Fibroblast of villous mesenchyme (primary cell): ENCODE measurements at places on chromosomes 6 and 20. TPM values are rescaled to one million over a fixed set of nuclear protein-coding genes. Genes with fewer than 3 reads are reported as not detected.
A peak's percentile ranks its signal among the peaks of the same experiment; 100 is the strongest.

DNA sequence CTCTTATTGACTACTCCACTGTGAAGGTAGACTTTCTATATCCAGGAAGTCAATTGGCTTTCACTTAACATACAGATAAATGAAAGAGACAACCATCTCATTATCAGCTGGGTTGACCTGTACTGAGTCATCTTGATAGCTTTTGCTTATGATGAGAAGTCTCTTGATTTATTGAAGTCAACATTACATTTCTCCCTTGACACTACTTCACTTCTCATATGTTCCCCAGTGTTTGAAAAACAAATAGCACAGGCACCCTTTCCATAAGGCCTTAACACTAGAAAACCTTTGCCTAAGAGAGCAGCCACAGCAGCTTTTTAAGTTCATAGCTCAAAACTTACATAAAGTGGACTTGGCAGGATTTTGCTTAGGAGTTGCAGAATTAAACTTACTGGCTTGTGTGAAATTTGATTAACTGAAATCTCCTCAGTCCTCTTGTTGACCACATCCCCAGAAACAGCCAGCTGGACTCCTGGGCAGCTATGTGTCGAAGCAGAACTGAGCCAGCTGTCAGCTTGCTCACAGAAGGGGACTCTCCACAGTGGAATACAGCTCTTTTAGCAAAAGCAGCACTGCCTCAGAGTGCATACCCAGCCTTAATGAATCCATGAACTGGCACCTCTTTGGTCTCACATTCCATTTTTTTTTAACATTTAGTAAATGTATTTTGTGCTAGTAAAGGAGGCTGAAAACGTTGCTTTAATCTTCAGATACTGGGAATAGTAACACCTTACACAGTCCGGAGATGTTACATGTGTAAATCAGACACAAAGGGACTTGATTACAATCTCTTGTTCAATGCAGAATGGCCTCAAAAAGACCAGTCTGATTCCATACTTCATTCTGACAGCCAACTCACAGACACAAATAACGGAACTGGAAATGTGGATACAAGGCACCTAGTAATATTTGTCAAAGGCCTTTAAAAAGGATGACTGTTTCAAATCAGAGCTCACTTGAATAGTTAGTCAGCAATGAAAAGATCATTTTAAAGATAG lies 1532.7 kb downstream of the HACE1 start:
- DNase-seq, result no peak

DNA sequence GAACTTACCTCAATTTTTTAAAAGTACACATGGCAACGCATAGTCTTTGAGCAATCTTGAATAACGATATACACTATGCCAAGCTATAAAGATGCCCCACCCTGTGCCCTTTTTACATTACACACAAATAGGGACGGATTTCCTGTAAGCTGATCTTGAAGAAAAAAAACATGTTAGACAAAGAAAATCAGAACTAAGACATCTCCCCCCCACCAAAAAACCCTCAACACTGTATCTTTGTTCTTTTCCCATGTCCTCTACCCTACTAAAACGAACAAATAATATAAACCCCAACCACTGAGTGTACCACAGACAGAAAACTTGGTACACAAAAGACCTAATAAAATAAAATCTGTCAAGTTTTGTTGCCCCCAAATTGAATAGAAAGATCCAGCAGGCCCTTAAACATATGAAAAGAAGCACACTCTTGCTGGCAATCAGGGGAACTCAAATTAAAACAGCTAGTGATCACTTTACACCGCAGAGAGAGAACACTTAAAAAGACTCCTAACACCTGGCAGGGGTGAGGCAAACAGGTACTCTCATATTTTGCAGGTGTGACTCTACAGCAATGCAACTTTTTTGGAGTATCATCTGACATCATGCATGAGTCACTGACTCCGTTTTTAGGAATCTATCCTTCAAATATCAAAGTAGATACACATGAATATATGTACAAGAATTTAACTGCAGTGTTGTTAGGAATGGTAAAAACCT lies 29.6 kb downstream of the BACH2 start:
- DNase-seq, result no peak

- DNase-seq, result no peak
These were observed 1277.2 kb upstream of the GJE1 start for GRCh38 chr6:140855520-140855919.

- no peak for DNase-seq
These were observed 19.5 kb upstream of the GMNN start for GRCh38 chr6:24755279-24755678.

Gene DNAH8
- total RNA-seq, result under 0.01 and 0.32 TPM in 2 replicates

GRCh38 chr20:32521780-32522525 lies 63.2 kb downstream of the NOL4L start:
- DNase-seq, result peak; percentile 58

Gene NFATC2
- total RNA-seq, result under 0.01 and 0.64 TPM in 2 replicates

DNA sequence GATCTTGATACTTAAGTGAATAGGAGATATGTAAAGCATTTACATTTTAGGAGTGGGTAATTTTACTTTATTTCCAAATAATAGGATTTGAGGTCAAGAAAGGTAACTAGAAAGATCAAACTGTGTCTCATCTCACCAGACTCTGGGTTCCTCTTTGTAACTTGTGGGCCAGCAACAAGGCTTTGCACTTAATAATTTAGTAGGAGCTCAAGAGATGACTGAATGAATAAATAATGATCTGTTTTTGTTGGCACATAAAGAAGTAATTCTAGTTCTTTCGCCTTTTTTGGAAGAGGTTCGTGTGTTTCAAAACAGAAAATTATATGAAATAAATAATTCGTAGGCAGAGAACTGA lies 67.4 kb upstream of the FABP7 start:
- no peak for DNase-seq

Gene C4B
- total RNA-seq, result 6.8 and 9.9 TPM in 2 replicates

GRCh38 chr6:43962458-43962857 lies 164.8 kb downstream of the MRPL14 start:
- DNase-seq, result peak; percentile 80

DNA sequence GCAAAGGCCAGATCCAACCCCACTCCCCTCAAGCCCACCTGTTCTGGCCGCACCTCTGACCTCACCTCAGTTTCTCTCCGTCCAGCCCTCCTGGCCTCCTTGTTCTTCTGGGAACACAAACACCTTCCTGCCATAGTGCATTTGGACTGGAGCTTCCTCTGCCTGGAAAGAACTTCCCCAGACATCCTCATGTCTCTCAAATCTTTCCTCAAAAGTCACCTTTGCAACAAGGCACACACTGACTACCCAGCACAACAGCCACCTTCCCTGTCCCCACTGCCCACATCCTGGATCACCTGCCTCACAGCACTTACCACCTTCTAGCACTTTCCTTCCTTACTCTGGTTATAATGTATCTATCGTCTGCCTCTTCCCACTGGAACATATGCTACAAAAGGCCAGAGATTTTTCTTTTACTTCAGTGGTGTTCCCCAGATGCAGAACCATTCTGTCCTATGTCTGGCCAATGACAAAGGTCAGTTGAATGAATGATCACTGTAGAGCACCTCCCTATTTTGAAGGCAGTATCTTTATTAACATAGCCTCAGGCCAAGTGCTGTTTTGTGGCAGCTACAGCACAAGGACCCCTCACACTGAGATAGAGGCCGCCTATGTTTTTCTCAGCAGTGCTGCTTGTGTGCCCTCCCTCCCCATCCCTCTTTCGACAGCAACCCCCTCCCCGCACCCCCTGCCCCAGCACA lies 4.1 kb downstream of the HLA-B start:
- DNase-seq, result no peak

GRCh38 chr20:56595746-56596475 lies 33.2 kb upstream of the TFAP2C start:
- DNase-seq, result no peak

GRCh38 chr20:41111578-41111951 lies 25.8 kb upstream of the PLCG1 start:
- DNase-seq, result no peak

DNA sequence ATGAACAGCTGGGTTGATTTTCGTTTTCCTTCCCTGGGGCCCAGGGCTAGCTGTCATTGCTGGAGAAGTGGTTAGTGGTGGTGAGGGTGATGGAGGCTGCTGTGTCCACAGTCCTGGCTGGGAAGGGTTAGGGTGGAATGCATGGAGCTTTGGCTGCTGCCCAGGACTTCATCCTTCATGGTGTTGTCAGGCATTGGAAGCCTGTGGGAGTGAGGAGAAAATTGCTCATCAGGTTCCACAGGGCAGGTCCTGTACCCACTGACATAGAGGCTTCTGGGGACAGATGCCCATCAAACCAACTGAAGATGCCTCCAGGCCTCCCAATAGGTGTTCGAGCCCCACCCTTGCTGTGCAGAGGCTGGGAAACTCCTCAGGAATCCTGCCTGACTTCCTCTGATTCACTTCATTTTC lies 262.4 kb upstream of the SUPT3H start:
- DNase-seq, result peak; percentile 40
